Heart right ventricle (tissue), 16 donors: ENCODE measurements at places on chromosomes 7 and 10. TPM values are rescaled to one million over a fixed set of nuclear protein-coding genes. Genes with fewer than 3 reads are reported as not detected.

DNA sequence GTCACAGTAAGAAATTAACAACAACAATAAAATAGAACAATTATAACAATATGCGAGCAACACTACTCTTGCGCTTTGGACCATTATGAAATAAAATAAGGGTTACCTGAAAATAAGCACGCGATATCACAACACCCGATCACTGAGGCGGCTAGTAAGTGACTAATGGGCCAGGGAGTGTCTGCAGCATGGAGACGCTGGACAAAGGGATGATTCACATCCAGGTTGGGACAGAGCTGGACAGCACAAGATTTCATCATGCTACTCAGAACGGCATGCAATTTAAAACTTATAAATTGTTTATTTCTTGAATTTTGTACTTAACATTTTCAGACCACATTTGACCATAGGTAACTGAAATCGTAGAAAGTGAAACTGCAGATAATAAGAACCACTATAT lies 15.6 kb downstream of the HIBADH start:
- no peak for DNase-seq

- no peak for DNase-seq
Observed at GRCh38 chr10:21494191-21495001, 31.1 kb downstream of the SKIDA1 start.

Gene SRI
- polyA plus RNA-seq = 28.7 TPM

DNA sequence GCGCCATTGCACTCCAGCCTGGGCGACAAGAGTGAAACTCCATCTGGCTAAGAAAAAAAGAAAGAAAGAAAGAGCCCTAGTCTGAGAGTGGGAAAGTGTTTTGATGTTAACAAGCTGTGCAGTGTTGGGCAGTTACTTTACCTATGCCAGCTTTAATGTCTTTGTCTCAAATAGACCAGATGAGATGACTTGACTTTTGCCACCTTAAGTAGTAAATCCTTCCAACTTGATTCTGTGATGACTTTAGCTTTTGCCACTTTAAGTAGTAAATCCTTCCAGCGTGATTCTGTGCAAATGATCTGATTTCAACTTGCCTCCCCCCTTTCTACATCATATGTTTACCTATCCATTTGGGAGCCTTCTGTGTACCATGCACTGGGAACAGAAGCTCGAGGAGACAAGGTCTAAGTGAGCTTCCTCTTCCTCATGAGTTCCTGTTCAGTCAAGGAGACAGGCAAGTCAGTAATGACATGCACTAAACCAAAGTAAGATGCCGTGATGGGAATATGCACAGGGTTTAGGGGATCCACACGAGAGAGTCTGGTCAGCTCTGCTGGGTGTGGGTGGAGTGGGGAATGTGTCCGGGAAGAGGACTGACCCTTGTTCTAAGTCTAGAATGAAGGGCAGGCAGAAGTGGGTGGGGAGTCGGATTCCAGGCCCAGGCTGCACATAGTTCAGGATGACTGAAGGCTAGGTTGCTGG lies 17.2 kb downstream of the INPP5F start:
- no peak for DNase-seq

DNA sequence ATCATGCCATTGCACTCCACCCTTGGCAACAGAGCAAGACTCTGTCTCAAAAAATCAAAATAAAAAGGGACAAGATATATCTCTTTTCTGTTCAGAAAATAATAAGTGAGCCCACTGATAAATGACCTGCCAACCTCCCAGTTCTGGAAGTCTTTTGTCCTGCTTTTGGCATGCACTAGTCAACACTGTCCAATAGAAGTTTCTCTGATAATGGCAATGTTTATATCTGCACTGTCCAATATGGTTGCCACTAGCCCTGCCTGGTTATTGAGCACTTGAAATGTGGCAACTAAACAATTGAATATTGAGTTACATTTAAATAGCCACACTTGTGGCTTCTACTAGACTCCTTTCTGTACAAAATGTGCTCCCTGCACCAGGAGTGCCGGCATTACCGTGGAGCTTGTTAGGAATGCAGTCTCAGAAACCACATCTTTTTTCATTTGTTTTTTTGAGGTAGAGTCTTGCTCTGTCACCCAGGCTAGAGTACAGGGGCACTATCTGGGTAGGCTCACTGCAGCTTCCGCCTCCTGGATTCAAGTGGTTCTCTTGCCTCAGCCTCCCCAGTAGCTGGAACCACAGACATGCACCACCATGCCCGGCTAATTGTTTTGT lies 229.7 kb downstream of the CACNB2 start:
- DNase-seq = no peak

DNA sequence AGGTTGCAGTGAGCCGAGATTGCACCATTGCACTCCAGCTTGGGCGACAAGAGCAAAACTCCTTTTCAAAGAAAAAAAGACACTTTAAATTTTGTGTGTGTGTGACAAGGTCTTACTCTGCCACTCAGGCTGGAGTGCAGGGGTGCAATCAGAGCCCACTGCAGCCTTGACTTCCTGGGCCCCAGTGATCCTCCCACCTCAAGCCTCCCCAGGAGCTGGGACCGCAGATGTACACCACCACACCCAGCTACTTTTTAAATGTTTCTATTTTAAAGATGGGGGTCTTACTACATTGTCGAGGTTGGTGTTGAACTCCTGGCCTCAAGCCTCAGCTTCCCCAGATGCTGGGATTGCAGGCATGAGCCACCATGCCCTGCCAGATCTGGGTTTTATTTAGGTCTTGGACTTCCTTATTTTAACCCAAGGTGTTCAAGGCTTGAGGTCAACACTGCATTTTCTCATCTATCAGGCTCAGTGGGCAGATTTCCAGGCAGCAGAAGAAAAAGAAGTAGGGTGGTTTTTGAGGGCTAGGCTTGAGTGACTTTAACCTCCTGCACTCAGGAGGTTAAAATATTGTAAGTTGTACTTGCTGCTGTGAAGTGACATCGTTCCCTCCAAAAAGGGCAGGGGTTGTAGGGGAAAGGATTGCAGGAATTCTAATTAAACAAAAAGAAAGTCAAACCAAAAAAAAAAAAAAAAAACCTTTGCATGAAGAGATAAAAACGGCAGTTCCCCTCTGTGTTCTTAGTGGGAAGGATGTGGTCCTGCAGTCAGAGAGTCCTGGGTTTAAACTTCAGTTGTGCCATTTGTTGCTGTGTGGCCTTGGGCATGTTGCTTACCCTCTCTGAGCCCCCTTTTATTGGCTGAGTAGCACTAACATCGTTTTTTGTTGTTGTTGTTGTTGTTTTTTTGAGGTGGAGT lies 71.5 kb downstream of the CARD11 start:
- no peak for DNase-seq

Gene STAMBPL1
- polyA plus RNA-seq = 0.94 TPM

GRCh38 chr7:120915314-120916105 lies 35.1 kb upstream of the ING3 start:
- no peak for DNase-seq

Gene LIPK
- polyA plus RNA-seq = not detected

Gene PRSS37
- polyA plus RNA-seq = not detected

GRCh38 chr7:151086802-151087244 lies 548 bp downstream of the AGAP3 start:
- no peak for DNase-seq

DNA sequence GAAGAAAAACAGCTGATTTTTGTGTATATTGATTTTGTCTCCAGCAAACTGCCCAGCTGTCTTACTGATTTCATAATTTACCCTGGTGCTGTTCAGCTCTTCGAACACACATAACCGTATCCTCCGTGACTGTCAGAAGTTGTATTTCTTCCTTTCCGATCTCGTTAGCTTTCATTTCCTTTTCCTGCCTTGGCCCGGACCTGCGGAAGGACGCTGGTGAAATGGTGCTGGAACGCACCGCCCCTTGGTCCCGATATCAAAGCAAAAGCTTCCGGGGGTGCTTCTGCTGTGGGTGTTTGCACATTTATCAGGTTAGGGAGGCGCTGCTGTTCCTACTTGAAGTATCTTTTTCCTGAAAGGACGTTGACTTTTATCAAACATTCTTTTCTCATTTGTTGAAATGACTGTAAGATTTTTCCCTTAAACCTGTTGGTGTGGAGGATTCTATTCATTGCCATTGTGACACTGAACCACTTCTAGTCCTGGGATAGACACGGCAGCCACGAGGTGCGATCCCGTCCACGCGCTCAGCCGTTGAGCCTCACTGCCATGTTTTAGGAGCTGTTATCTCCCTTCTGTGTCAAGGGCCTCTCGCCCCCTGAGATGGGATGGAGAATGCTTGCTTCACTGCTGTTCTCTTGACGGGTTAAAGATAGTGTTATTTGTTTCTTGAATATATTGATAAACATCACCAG lies 72.6 kb downstream of the FOXL3 start:
- no peak for DNase-seq

GRCh38 chr7:117479225-117480054 lies at the start of gene CFTR:
CFTR (plus strand) TSS chr7:117480025; CDS start chr7:117480095, 70 bp downstream.
- no peak for DNase-seq

DNA sequence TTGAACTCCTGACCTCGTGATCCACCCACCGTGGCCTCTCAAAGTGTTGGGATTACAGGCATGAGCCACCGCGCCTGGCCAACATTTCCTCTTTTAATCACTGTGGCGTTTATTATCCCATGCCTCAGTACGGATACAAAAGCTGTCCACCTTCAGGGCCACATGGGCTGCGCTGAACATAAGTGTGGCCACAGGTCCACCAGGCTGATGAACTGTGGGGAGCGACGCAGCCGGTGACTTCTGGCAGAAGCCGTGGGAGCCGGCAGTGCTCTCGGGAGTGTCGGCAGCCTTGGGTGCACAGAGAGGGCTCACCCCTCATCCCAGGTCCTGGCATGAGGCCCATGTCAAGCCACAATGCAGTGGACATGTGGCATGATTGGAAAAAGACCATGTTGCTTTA lies 223.6 kb downstream of the TNS3 start:
- DNase-seq = no peak
